ENCODE measurements at places on chromosomes 4 and X.

DNA sequence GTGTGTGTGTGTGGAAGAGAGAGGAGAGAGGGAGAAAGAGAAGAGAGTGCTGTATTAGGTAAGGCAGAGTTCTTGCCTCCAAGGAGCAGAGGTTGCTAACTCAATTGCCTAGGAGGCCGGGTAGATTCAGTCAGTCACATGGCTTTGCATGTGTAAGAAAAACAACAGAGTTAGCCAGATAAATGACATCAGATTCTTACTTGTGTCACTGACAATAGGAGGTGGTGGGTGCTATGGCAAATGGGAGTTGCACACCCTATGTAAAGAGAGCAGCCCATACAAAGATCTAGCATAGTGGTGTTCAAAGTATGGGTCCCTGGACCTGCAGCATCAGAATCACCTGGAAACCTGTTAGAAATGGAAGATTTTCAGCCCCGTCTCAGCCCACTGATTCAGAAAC lies 14.4 kb upstream of the PGRMC2 start:
- no peak for DNase-seq

GRCh38 chrX:65757943-65758342 lies 90.5 kb downstream of the MSN start:
- DNase-seq: no peak

DNA sequence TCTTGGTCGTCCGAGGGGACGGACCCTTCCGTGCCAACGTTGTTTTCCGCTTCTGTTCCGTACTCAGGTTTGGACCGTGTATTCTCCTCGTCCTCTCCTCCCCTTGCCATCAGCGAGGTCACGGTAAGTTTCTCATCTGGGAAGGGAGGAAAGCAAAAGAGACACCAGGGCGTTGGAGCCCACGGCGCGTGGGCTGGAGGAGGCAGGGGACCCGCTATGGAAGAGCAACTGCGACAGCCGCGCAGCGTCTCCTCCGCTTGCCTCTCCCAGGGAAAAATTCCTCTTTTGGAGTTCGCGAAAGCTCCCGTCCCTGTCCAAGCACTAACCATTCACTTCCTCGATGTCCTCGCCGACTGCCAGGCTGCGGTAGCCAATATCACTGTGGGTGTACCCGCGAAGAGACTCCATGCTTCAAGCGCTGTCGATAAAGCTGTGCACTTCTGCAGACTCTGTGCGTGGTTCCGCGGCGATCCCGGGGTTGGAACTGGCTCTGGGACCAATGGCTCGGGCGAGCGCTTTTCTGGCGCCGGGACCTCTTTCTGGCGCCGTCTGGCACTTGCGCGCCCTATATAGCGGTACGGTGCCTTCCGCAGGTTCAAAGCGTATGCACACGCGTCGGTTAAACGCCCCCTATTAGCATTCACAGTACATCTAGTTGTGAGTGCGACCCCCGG lies at the start of gene ESX1:
TSS of gene ESX1 (minus strand) at position 492 of the 674 bp plus-strand sequence. CDS start at position 408, 84 bp downstream.
- DNase-seq: no peak

- DNase-seq: no peak
Observed at GRCh38 chr4:22237155-22237751, 278.6 kb downstream of the ADGRA3 start.

DNA sequence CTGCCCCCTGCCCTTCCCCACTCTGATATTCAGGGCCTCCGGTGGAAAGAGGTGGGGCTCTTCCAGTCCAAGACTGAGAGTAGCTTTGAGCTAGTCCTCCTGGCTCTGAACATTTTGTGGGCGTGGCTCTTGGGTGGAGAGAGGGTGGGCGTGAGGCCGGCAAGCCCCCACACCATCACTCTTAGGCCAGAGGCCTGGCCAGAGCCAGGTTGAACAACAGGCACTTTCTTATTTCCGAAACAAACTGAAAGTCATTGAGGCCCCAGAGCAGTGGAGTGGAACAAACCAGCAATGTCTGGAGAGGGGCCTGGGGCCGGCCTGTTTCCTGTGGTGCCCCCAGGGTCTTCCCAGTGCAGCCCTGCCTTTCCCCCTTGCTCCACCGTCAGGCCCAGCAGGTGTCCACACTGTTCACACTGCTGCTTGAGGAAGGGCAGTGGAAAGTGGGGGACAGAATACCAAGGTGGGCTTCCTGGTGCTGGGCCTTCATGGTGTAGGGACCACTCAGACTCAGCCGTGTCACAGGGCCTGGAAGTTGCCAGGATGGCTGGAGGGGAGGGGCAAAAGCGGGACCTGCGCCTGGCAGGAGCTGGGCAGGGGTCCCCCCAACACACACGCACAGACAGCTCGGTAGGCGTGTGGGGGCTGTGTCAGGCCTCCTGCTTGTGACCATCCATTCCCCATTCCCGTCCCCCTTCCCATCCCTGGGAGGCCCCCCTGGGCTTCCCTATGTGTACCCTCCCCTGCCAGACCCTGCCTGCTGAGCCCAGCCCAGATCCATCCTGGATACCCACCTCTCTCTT lies 2.9 kb downstream of the ADRA2C start:
- DNase-seq: no peak

DNA sequence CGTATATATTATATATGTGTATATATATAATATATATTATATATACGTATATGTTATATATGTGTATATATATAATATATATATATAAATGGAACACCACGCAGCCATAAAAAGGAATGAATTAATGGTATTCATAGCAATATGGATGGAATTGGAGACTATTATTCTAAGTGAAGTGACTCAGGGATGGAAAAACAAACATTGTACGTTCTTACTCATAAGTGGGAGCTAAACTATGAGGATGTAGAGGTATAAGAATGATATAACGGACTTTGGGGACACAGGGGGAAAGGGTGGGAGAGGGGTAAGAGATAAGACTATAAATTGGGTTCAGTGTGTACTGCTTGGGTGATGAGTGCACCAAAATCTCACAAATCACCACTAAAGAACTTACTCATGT lies 1388.9 kb downstream of the C4orf33 start:
- DNase-seq: no peak
